ENCODE measurements at places on chromosomes 11 and 22.

- H3K27me3 ChIP-seq = no peaks in the 10 kb centered on the region
- no peak for DNase-seq
- H3K27ac ChIP-seq = no peak overlapping the region
Measured at GRCh38 chr11:127943152-127943551, 644.2 kb downstream of the ETS1 start.

DNA sequence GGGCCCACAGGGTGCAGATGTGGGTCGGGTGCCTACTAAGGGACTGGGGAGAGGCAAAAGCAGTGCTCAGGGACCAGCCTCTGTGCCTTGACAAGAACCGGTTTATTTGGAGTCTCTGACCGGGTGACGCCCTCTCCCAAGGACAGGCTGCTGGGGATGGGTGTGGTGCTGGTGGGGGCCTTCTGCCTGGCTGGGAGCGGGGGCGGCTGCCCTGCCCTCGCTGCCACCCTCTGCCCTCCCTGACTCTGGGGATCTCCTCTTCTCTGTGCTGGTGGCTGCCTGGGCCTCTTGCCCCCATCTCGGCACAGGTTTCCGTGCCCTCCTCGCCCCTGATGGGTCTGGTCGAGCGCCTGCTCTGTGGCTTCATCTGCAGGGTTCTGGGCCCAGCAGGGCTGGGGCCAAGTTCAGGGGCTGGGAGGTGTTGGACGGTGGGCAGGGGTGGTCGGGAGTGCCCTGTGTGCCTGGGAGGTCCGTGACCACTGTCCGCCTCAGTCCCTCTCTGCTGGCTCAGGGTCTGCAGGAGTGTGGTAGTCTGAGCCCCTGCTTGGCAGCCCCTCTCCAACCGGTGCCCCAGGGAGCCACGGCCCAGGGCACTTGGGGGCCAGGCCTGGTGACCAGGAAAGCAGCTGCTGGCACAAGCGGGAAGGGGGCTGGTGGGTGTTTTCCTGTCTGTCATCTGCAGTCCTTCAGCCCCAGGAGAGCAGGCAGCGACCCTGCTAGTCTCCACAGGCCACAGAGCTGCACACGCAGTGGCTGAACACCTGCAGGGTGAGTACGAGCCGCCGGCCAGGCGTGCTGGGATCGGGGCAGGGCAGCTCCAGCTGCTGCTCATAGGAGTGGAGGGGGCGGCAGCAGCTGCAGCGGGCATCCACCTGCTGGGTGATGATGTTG is 23.5 kb downstream of the MUC6 start:
- DNase-seq = no peak
- H3K27me3 ChIP-seq = no peaks in the 10 kb centered on the region
- no peak overlapping the region for H3K4me3 ChIP-seq
- peaks cover 14% of the 10 kb centered on the region for H3K4me1 ChIP-seq
- H3K36me3 ChIP-seq = peaks cover 7% of the 10 kb centered on the region

DNA sequence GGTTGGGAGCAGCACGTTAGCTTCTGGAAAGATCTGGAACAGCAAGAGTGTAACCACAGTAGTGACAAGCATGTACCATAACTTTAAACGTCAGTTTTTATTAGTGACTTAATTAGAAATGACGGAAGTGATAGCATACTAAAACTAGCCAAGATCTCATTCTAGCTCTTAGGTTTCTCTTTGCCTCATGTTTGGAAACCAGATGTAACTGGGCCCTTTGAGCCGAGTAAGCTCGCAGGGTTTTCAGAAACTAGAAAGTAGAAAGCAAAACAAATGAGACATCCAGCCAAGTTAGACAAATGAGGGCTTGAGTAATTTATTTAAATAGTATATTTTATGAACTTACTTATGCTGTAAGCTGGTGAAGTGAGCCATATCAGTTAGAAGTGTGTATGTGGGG is 40.2 kb upstream of the SLC5A12 start:
- H3K4me3 ChIP-seq = no peak overlapping the region
- no peaks in the 10 kb centered on the region for H3K4me1 ChIP-seq
- DNase-seq = no peak
- H3K27me3 ChIP-seq = no peaks in the 10 kb centered on the region
- no peaks in the 10 kb centered on the region for H3K36me3 ChIP-seq

DNA sequence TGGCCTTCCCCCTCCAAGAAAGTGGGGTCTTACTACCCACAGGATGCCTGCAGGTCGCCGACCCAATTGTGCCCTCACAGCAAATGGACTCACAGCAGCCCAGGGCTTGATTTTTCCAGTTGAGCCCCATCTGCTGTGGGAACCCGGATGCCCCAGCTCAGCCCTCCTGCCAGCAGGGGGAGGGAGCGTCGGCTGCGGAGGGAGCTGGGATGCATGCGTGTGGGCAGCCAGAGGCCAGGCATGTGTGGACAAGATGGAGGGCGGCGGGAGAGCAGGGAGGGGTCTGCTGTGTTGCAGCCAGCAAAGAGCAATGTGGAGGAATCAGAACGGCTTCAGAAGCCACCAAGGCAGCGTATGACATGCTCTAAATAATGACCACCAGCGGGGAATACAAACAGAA is 41.0 kb upstream of the EIF3D start:
- peaks cover 6% of the 10 kb centered on the region for H3K27me3 ChIP-seq
- H3K4me3 ChIP-seq = no peak overlapping the region
- DNase-seq = no peak
- no peaks in the 10 kb centered on the region for H3K4me1 ChIP-seq
- no peaks in the 10 kb centered on the region for H3K36me3 ChIP-seq

DNA sequence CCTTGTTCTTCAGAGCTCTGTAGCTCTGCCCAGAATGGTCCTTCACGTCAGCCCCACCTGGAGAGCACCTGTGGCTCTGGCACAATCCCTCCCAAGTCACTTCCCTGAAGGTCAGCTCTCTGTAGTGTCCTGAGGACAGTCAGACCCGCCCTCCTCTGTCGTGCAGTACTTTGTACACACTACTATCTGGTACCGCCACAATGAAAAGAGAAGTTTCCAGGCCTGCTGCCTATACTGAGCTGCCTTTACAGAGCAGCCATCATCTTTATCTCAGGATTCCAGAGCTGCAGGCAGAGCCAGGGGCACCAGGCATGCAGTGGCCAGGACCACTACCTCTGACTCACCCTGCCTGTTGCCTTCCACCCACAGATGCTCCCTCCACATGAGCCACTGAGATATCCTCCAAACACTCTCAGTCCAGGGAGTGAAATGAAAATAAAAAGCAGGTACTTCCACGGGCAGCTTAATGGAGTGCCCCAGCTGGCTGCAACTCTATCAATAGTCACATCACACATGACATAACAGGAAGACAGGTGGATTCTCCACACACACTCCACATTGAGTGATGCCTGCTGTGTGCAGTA is 7.3 kb downstream of the PACSIN2 start:
- H3K4me3 ChIP-seq = no peak overlapping the region
- no peaks in the 10 kb centered on the region for H3K27me3 ChIP-seq
- no peak overlapping the region for H3K27ac ChIP-seq
- H3K36me3 ChIP-seq = peaks cover 3% of the 10 kb centered on the region
- peaks cover 39% of the 10 kb centered on the region for H3K4me1 ChIP-seq
- no peak for DNase-seq

DNA sequence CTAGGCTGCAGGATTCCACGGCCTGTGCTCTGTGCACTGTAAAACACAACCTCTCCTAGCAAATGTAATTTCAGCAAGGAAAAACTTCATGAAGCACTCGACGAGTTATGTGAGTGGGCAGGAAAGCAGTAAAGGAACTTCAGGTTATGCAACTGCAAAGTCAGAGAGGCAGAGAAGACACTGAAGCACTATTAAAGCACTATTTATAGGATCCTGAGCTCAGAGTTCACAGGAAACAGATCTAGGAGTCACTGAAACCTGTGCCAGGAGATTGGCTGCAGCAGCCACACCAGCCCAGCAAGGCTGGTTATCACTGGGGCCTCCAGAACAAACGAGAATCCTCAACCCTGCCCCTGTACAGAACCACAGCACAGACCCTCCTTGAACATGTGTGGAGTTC is 2.5 kb downstream of the SMIM35 start:
- peaks cover 7% of the 10 kb centered on the region for H3K36me3 ChIP-seq
- no peaks in the 10 kb centered on the region for H3K4me1 ChIP-seq
- H3K4me3 ChIP-seq = no peak overlapping the region
- H3K27me3 ChIP-seq = peaks cover 6% of the 10 kb centered on the region
- DNase-seq = no peak

GRCh38 chr11:107493117-107493516 is 35.5 kb upstream of the CWF19L2 start:
- no peak overlapping the region for H3K4me3 ChIP-seq
- peaks cover 5% of the 10 kb centered on the region for H3K27me3 ChIP-seq
- no peak for DNase-seq
- H3K27ac ChIP-seq = no peak overlapping the region
- H3K4me1 ChIP-seq = no peaks in the 10 kb centered on the region

DNA sequence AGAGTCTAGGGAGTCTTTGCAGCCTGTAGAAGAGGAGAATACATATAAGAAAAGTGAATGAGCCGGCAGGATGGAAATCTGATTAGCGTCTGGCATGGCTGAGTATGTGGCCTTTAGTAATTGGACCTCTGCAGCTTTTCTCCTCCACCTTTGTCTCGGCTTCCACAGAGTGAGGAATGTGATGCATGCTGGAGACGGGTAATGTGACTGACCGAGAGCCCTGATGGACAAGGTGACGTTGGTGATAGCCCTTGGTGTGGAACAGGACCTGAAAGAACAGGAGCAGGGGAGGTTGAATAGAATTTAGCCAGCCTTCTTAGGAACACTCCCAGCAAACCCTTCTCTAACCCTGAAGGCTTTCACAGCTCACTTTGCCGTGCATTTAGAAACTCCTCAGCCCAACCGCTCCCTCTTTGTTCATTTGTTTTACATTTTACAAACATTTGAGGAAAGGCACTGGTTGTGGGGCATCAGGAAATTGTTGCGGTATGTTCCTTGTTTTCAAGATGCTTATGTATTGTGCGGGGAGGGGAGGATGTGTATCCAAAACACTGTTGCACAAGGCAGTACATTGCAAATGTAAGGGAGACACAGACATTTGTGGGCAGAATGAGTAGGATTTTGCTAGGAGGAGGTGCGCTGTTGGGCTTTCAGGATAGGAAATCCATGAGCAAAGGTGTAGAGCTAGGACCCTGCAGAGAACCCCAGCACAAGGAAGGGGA is 6.9 kb downstream of the GTPBP1 start:
- peaks cover 55% of the 10 kb centered on the region for H3K4me1 ChIP-seq
- DNase-seq = no peak
- H3K27ac ChIP-seq = peak overlapping the region; percentile 35

DNA sequence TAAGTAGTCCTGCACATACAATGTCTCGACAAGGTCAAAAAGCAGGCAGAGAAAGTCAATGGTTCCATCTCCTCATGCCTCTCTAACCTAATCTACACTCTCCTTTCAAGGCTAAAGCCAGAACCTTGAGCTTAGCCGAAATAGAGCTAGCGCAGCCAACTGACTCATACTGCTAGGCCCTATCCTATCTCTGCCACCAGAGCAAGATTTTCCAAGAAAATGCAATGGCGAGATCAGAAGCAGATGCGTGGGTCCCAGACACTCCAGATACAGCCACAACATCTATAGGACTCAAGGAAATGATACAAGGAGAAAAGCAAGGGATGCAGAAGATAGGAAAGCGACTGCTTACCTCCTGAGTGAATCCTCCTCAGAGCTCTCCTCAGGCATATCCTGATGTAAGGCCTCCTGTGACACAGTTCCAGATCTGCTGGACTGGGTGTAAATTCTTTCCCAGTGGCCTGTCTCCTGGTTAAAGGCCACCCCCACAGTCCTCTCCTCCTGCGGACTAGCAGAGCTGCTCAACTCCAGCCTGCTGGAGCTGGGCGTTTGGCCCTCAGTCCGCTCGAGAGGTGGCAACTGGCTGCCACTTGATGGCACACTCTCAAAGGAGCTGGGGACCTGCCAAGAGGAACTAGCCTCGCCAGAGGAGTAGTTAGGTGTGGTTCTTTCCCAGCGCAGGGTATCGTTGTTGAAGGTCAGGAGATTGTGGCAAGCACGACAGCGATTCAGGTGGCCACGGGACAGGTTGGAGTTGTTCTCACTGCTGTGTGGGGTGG is 52.0 kb downstream of the AMBRA1 start:
- H3K36me3 ChIP-seq = peaks cover 48% of the 10 kb centered on the region
- H3K27ac ChIP-seq = no peak overlapping the region
- no peaks in the 10 kb centered on the region for H3K27me3 ChIP-seq
- DNase-seq = no peak

DNA sequence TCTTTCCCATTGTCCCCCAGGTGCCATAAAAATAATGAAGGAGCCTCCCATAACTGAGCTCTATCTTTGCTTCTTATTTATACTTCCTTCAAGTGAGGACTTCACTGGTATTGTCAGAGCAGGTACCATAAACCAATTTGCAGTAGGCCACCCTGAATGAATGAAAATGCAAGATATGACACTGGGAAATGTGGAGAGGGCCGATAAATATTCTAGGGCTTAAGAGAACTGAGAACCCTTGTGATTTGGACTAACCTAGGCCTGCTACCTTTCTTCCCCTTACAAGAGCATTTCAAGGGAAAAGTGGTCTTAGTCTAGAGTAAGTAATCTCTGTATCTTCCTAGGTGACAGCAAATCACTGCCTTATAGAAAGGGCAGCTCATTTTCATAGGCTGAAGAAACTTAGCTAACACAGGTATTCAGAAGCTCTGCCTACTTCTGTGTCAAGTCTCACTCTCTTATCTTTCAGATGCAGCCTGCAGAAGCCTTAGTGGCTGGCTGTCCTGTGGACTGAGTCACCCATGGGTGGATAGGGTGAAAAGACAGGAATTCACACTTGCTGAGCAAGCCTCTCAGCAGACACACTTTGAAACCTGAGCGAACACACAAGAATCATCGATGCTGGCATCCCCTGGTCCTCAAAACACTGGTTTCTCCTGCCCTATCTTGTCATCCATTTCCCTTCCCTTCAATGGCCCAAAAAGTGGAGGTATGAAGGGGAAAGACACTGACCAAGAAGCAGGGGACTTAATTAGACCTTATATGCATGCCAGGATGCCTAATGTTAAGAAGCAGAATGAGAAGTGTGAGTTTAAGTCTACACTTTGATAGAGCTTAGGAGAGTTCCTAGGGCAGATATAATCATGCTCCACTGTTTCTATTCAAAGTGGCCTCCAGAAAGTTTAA is 15.2 kb downstream of the NRIP3 start:
- peaks cover 9% of the 10 kb centered on the region for H3K4me1 ChIP-seq
- H3K36me3 ChIP-seq = no peaks in the 10 kb centered on the region
- no peak for DNase-seq
- no peak overlapping the region for H3K27ac ChIP-seq
- no peak overlapping the region for H3K4me3 ChIP-seq

DNA sequence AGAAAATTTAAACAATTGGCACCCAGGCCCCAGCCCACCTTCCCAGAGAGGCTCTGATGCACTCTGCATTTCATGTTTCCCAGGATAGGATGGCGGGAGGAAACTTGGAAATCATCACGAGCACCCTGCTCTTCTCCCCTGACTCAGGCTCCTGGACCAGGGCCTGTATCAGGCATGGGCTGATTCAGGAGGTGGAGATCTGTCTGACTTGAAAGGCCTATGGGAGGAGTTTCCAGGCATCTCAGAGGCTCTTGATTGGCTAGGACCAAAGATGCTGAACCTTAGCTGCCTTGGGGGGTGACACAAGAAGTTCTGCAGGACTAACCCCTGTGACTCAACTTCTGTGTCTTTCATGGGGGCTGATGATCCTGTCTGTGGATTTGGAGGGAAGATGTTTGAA is 106.2 kb downstream of the PKNOX2 start:
- DNase-seq = no peak
- no peaks in the 10 kb centered on the region for H3K4me1 ChIP-seq

All from activated CD8-positive, alpha-beta T cell treated with anti-CD3 and anti-CD28 coated beads, Interleukin-2, amount 10 ng/mL, durations not matched to agents 7 days and 5 days (primary cell).